ENCODE measurements at places on chromosomes 12 and 14.
A peak's percentile ranks its signal among the peaks of the same experiment; 100 is the strongest.

- no peak for DNase-seq
Observed at GRCh38 chr12:13093848-13094220, 9.6 kb downstream of the GSG1 start.

DNA sequence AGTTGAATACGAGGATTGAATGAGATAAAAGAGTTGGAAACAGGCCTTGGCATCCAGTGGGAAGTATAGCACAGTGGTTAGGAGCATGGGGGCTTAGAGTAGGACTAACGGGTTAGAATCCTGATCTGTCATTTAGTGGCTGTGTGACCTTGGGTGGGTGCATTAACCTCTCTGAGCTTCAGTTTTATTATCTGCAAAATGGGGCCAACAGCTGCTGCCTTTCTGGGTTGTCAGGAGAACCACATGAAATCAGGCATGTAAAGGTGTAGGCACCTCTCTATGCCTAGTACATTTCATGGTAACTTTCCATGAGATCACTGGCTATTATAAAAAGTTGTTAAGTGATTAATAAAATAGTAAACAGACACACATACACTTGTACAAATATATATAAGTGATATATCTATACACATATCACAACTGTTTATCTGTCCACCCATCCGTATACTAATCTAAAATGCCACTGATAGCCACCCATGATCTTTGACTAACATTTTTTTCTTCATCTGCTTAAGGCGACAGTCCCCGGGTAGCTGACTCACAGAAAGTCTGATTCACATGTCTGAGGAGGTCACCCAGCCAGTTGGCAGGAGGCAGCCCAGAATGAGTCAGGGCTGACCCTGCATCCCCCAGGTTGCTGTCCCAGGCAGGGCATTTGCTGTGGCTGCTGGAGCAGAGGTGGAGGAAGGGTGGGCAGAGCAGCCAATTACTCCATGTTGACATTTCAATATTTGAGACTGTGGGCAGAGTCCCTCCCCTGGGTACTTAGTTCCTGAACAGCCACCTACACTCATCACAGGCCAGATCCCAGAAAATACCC, 125.6 kb upstream of the NOS1 start:
- DNase-seq = no peak

- no peak for DNase-seq
Observed at GRCh38 chr12:128819293-128820144, 4.2 kb downstream of the SLC15A4 start.

- peak; percentile 84 for DNase-seq
Observed at GRCh38 chr12:6899837-6900519, 4.6 kb upstream of the LRRC23 start.

DNA sequence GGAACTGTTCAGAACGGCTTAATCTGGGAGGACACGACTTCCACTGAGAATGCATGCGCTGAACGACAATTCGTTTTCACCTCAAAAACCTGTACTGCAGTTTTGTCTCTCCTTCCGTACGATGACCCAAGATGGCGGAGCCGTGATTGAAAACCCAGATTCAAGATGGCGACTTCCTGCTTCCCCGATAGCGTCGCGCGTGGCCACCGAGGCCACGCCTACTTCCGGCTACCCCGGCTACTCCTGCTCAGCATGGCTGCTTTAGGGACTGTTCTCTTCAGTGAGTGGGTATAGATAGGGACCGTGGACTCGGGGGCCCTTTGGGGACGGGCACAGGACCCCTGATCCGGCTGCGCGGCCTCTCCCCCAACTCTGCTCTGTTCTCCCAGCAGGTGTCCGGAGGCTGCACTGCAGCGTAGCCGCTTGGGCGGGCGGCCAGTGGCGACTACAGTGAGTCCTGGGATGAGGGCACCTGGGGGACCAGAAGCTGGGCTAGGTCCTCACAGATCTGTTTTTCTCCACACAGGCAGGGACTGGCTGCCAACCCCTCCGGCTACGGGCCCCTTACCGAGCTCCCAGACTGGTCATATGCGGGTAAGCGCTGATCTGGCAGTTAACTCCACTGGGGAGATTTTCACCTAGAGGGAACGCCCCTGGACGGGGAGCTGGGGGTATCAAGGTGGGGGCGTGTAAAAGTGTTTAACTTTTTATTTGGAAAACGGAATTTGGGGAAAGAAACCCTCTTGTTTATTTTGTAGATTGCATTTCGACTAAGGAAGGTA, at the start of gene MRPL52:
TSS of gene MRPL52 (plus strand) at position 227 of the 782 bp plus-strand sequence. CDS start at position 253, 26 bp downstream.
- DNase-seq = peak; percentile 97
